Endothelial cell of umbilical vein (primary cell): ENCODE measurements at places on chromosomes 16 and 17. TPM values are rescaled to one million over a fixed set of nuclear protein-coding genes. Genes with fewer than 3 reads are reported as not detected.

The RHBDL1 gene
- total RNA-seq: 1.8 TPM in 2 replicates

The PRDM7 gene
- total RNA-seq: not detected in 2 replicates

The RAB26 gene
- total RNA-seq: 0.91 and 1.6 TPM in 2 replicates

The C16orf96 gene
- not detected in 2 replicates for total RNA-seq

The PRRT2 gene
- 2.3 and 3.3 TPM in 2 replicates for total RNA-seq

The PTGES3L gene
- total RNA-seq: not detected in 2 replicates

The SYCE1L gene
- total RNA-seq: 13.7 and 28.6 TPM in 2 replicates

The SLC22A31 gene
- not detected in 2 replicates for total RNA-seq

The SMTNL2 gene
- not detected in 2 replicates for total RNA-seq

The KRT32 gene
- total RNA-seq: not detected in 2 replicates

The KRTAP2-3 gene
- total RNA-seq: not detected in 2 replicates

The TMC8 gene
- total RNA-seq: 0.99 and 1.3 TPM in 2 replicates

The MAF gene
- 0.32 and 0.33 TPM in 2 replicates for total RNA-seq

The LUC7L3 gene
- total RNA-seq: 111 and 113 TPM in 2 replicates

The ADORA2B gene
- total RNA-seq: 6.5 and 9.8 TPM in 2 replicates

The IKZF3 gene
- not detected in 2 replicates for total RNA-seq

The CHAD gene
- total RNA-seq: not detected in 2 replicates

The HSD17B2 gene
- total RNA-seq: 2.8 and 4.5 TPM in 2 replicates

The OR3A3 gene
- total RNA-seq: not detected in 2 replicates

The SHISA9 gene
- total RNA-seq: not detected in 2 replicates

The CSH1 gene
- total RNA-seq: not detected in 2 replicates

The UTS2R gene
- total RNA-seq: not detected in 2 replicates

The CRK gene
- 67.2 and 71.3 TPM in 2 replicates for total RNA-seq

The COX10 gene
- 12.1 and 12.5 TPM in 2 replicates for total RNA-seq

The CDYL2 gene
- 71.3 and 82.8 TPM in 2 replicates for total RNA-seq

The CNTNAP4 gene
- not detected in 2 replicates for total RNA-seq

The CTRB1 gene
- total RNA-seq: not detected in 2 replicates

The OR3A2 gene
- total RNA-seq: not detected in 2 replicates

The G6PC1 gene
- total RNA-seq: not detected in 2 replicates

The TRIM65 gene
- total RNA-seq: 28.1 and 33.5 TPM in 2 replicates

The KRT17 gene
- 0.55 and 1.6 TPM in 2 replicates for total RNA-seq

The ST6GALNAC1 gene
- 0.55 TPM in 1 of 2 replicates, not detected in the other for total RNA-seq

The WIPF2 gene
- 29.0 and 30.4 TPM in 2 replicates for total RNA-seq

The MYLK3 gene
- total RNA-seq: not detected in 2 replicates

The ATP1B2 gene
- not detected in 2 replicates for total RNA-seq

The EVI2B gene
- 1.7 and 2.3 TPM in 2 replicates for total RNA-seq

The AURKB gene
- 104 and 107 TPM in 2 replicates for total RNA-seq

The FBXO39 gene
- 0.20 and 0.99 TPM in 2 replicates for total RNA-seq

The KRTAP4-3 gene
- total RNA-seq: not detected in 2 replicates

The PLK1 gene
- total RNA-seq: 100 and 109 TPM in 2 replicates

The CARD14 gene
- not detected in 2 replicates for total RNA-seq

The KIF2B gene
- not detected in 2 replicates for total RNA-seq

The CRLF3 gene
- total RNA-seq: 15.4 and 18.9 TPM in 2 replicates

The SOX8 gene
- total RNA-seq: 0.42 and 0.53 TPM in 2 replicates

The KRTAP4-5 gene
- total RNA-seq: not detected in 2 replicates

The LASP1 gene
- 231 and 242 TPM in 2 replicates for total RNA-seq

The PFAS gene
- total RNA-seq: 84.1 and 108 TPM in 2 replicates

The WFIKKN1 gene
- total RNA-seq: 0.28 and 0.40 TPM in 2 replicates

The KRTAP16-1 gene
- not detected in 2 replicates for total RNA-seq

The MXRA7 gene
- 85.5 and 95.8 TPM in 2 replicates for total RNA-seq

The HOXB7 gene
- 24.5 and 29.8 TPM in 2 replicates for total RNA-seq
